ENCODE measurements at places on chromosomes 6 and 20.

GRCh38 chr20:49100972-49101371, 54.9 kb downstream of the CSE1L start:
- no peak for DNase-seq

GRCh38 chr20:45362804-45363610, at the start of gene SYS1:
Gene SYS1 (plus strand): TSS chr20:45363156. CDS start chr20:45363532, 376 bp downstream.
- peak; percentile 99 for DNase-seq

- DNase-seq = no peak
Observed at GRCh38 chr6:39801456-39802251, 9.5 kb downstream of the DAAM2 start.

DNA sequence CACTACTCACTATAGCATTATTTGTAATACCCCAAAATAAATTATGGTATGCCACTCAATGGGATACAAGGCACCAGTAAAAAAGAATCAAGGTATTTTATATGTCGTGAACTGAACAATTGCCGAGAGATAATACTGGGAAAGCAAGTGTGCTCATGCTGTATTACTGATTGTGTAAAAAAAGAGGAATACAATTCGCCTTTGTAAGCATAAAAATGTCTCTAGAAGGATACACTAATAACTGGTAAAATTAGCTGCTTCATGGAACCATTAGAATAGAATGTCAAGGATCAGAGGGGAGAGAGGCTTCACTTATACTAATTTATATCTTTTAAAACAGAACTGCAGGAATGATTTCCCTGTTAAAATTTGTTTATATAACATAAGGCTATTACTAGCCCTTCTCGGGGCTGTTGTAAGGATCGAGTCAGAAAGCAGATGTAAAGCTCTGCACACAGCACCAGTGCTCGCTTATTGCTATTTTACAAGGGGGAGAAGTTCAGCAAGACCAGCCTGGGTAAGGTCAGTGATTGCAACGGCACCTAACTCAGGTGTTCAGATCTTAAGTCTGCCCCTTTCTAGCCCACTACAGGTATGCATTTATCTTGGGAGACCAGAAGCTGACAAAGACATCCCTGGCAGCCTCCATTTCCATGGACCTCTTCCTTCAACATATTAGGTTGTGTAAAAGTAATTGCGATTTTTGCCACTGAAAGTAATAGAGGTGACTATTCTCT, 61.6 kb downstream of the MYH7B start:
- no peak for DNase-seq

- DNase-seq = no peak
Observed at GRCh38 chr20:38043512-38044300, 10.2 kb downstream of the RPRD1B start.

GRCh38 chr6:35026434-35027222, 114.5 kb downstream of the TCP11 start:
- DNase-seq = no peak

GRCh38 chr20:45592574-45593189, 13.6 kb upstream of the WFDC8 start:
- DNase-seq = no peak

- DNase-seq = no peak
Observed at GRCh38 chr6:17839513-17840223, 132.9 kb upstream of the NUP153 start.

DNA sequence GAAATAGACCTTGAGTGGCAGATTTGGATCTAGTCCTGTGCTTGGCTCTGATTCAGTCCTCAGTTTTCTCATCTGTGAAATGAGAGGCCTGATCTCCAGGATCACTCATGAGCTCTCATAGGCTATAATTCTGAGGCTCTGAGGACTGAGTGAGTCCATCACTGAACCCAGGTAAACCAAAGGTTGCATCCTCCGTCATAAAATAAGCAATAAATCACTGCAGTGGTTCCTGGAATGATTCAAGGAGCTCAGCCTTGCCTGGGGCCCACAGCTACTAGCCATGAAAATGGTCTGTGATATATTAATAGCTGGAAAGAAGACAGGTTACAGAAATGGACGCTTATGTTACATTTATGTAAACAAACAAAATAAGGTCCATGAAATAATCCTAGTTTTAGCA, 124.8 kb downstream of the MAP3K7 start:
- no peak for DNase-seq

GRCh38 chr6:129481706-129482105, 228.3 kb downstream of the ARHGAP18 start:
- no peak for DNase-seq

- no peak for DNase-seq
Observed at GRCh38 chr20:63846128-63846771, 15.0 kb upstream of the ABHD16B start.

DNA sequence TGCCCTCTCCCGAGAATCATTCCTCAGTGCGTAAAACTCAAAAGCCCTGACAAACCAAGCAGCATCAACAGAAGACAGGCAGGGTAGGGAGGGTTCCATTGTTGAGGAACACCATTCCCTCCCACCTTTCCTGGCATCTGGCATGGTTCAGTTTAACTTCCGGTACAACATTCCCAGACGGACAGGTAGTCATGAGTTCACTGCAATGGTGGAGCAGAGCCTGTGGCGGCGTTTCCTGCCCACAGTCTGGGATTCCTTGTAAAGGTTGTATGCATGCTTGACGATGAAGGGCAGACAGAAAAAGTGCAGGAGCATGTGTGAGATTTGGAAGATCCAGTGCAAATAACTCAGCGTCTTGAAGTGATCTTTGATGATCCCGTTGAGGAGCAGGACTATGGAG, 42.3 kb downstream of the PIM1 start:
- no peak for DNase-seq

DNA sequence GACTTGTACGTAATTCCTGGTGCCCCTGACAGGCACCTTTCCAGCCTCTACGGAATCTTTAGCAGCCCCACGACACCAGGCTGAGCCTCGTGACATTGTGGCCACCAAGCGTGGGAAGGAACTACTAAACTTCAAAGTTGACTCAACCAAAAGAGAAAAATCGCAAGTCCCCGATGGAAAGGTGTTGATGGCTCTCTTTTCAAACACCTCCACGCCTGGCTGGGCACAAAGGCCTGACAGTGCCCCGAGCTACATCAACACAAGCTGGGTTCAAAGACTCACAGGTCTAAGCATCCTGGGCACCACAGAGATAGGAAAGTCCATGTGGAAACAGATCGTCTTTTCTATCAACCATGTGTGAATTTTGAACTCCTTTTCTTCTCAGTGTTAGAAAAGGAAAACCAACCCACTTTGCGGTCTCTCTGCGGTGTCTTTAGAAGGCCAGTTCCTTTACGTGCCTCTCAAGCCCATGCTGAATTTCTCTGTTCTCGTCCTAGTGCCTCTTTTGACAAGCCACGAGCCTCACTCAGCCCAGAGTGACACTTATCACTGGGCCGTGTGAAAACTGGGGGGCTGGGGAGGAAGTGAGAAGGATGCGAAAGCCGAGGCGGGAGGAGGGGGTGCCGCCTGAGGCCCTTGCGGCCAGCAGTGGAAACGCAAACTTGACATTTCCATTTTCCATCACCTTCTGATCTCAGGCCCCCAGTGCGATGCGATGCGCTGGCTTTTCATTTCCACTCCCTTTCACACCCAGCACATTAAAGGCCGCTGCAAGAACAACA, 59.4 kb downstream of the GFOD1 start:
- DNase-seq = no peak
